RPMI8226 (cell line): ENCODE measurements at places on chromosomes 5 and 9.
A peak's percentile ranks its signal among the peaks of the same experiment; 100 is the strongest.

DNA sequence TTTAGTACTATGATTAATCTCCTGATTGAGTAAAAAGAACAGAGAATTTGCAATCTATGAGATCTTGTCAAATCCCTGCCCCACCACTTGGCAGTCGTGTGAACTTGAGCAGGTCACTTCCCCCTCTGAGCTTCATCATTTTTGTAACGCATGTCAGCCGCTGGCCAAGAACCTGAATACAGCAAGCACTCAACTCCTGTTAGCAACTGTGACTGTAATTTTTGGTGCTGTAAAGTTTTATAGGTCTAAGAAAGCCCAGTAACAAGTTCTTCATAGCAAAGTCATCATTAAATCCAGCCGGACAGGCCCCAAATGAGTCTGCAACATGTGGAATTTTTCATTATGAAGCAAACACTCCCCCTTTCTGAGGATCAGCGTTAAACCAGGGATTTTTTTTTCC lies 49.4 kb downstream of the DRD1 start:
- no peak for DNase-seq

GRCh38 chr5:113336975-113337374 lies 97.8 kb downstream of the TSSK1B start:
- peak; percentile 61 for DNase-seq

GRCh38 chr9:80074439-80074838 lies 502.7 kb downstream of the TLE4 start:
- DNase-seq, result no peak

GRCh38 chr9:113274474-113275156 lies 757 bp downstream of the CDC26 start:
- DNase-seq, result peak; percentile 57

DNA sequence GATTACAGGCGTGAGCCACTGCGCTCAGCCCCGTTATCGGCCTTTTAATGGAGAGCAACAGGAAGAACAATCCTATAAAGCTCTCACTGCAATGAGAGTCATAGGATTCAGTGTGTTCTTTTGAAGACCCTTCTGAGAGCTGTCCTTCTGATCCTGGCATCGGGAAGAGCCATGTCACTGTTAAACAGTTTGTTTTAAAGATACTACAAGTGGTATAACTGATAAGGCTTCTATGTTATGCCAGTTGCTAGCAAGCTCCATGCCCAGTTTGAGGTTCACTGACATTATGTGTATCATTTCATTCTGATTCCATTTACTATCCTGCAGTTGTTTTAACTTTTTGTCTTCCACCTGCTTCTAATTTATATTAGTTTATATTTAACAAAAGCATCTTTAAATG lies 55.8 kb downstream of the GNAQ start:
- DNase-seq, result no peak

- DNase-seq, result no peak
These were observed 84.4 kb downstream of the ZSWIM6 start for GRCh38 chr5:61416420-61416819.

DNA sequence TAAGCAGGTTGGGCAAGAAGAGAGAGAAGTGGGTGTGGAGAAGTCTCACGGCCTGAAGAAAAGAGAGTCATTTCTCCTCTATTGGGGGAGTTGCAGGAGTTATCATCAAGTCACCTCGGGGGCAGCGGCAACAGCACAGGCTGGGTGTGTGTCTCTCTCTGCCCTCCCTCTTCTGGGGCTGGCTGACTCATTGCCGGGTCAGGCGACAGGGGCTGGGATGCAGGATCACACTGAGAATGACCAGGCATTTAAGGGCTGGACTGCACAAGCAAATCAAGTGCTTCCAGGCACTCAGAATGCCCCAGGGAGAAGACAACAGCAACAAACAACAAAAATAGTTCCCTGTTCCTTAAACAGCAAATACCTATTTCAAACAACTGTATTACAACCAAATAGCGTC lies 6.3 kb upstream of the EQTN start:
- DNase-seq, result no peak

DNA sequence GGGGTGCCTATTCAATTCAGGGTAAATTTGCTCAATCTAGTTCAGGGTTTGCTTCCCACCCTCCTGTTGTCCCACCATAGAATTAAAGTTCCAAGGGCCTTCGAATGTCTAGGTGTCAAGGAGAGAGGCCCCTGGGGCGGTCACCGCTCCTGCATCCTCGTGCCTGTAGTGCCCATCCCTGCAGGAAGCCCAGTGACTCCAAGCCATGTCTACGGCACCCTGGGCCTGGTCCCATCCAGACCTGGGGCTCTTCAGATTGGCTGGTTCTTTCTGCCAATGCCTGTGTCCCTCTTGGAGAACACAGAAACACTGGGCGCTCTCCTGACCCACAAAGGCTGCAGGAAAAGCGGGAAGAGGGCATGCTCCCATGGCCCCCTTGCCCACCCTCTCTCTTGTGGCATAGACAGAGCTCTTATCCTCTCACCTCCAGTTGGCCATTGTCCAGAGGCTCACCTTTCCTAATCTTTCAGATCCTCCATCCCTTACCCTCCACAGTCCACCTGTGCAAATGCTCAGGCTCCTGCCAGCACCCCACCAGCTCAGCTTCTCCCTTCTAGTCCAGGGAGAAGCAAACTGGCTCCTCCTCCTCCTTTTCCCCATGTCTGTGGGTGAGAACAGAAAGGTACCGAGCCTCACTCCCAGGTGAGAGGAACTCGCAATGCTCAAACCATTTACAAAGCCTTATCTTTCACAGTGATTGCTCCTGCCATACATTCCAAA lies 253.0 kb upstream of the IRX2 start:
- DNase-seq, result no peak

DNA sequence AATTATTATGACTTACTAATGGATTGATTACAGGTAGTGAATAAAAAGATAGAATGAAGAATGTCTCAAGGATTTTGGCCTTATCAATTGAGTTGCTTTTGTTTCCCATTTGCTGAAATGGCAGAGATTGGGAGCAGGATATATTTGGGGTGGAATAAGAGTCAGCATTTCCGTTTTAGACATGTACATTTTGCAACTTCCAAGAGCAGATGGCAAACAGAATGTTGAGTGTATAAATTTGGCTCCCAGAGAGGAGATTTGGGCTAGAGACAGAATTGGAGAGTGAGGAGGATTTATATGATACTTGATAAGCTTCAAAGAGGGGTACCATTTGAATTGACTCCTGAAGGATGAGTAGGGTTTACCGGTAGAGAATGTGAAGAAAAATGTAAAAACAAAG lies 437.9 kb upstream of the PAPPA start:
- no peak for DNase-seq

GRCh38 chr5:174655351-174655750 lies 69.0 kb upstream of the MSX2 start:
- no peak for DNase-seq

- DNase-seq, result no peak
These were observed 23.2 kb upstream of the GOLGA1 start for GRCh38 chr9:124964056-124964455.

DNA sequence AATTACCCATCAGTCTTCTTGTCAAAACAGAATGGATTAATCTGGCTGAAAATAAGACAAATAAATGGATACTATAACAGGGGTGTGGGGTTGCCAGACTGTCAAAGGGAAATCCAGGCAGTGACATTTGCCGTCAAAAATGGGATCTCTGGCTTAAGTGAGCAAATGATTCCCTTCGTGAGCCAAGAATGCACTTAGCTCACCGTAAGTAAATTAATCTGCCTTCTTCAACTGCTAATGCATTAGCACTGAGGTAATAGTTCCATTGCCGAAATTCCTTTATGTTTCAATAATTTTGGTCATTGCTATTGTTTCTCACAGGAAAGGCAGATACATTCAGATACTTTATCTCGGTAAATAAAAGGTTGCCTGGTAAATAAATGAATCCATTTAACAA lies 377.8 kb downstream of the KIAA0825 start:
- DNase-seq, result no peak

DNA sequence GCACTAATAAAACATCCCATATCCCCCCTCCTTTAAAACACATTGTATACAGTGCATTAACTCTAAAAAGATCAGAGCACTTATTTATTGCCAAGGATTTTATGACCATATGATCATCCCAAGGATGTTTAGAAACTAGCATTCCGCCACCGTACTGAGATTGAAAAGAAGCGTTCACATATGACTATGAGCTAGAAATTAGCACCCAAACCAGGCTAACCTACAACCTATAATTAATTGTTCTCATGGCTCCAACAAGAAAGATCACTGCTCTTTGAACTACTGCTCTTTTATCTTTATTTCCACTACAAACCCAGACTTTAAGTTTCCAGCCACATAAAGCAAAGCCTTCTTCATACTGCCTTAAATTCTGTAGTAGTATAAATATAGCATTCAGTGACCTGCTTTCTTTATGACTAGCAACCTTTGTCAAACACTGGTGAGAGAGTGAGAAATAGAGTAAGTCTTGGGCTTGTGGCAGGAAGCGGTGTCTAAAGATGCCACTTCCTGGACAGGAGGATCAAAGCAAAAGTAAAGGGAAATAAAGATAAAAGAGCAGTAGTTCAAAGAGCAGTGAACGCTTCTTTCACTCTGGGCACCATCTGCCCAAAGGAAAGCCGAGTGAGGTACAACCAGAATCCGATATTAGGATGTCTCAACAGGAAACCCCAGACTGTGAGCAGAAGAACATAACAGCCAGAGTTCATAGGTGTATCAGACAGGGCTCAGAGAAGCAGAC lies 151.1 kb upstream of the ERCC6L2 start:
- DNase-seq, result no peak

GRCh38 chr5:74499256-74500050 lies 141.1 kb downstream of the ENC1 start:
- DNase-seq, result no peak

DNA sequence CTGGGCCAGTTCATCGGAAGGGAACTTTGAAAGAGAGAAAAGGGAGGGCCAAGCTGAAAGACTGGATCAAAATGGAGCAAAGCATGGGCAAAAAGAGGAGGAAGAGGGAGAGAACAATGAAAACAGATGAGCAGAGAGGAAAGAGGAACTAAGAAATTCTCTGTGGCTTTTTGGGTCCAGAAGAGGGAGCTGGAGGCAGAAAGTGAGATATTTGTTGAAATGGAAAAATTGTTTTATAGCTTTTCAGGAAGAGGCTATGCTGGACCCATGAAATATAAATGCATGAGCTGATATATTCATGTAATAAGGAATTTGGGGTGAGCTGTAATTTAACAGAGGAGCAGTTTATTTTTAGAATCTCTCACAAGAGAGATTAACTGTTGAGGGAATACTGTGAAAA lies 457.3 kb downstream of the DMAC1 start:
- DNase-seq, result peak; percentile 9

DNA sequence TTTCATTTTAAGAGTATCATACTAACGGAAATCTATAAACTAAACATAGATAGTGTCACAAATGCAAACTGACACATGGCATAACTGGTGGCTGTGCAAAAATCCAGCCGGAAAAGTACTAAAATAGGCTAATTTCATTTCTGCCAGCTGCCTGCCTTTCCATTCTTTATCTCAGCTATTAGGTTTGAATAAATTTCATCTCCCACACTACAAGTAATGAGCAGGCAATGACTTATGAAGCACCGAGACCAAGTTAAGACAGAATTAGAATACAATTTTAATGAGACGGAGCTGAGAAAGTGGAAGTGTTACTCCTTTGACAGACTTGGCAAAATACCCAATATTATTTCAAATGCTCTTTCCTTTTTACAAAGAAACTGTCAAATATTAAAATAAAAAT lies 258.8 kb upstream of the ZNF608 start:
- DNase-seq, result no peak

- no peak for DNase-seq
These were observed 313.5 kb downstream of the AGTPBP1 start for GRCh38 chr9:85428230-85428629.

- DNase-seq, result no peak
These were observed 14.4 kb upstream of the PAIP1 start for GRCh38 chr5:43571237-43571636.

- DNase-seq, result no peak
These were observed 77.6 kb upstream of the SAP30L start for GRCh38 chr5:154368041-154368800.

DNA sequence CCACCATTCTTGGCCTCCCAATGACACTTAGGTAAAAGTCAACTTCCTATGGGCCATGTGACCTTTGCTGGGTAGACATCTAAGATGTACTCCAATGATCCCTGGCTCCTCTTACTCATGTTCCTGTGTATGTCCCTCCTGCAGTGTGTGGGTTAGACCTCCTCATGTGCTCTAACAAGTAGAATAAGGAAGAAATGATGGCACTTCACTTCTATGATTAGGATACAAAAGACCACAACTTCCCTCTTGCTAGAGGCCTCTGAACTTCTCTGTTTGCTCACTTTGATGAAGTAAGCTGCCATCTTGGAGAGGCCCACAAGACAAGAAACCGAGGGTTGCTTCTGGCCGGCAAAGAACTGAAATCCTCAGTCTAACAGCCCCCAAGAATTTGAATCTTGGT lies 131.8 kb downstream of the TAF11L14 start:
- no peak for DNase-seq

DNA sequence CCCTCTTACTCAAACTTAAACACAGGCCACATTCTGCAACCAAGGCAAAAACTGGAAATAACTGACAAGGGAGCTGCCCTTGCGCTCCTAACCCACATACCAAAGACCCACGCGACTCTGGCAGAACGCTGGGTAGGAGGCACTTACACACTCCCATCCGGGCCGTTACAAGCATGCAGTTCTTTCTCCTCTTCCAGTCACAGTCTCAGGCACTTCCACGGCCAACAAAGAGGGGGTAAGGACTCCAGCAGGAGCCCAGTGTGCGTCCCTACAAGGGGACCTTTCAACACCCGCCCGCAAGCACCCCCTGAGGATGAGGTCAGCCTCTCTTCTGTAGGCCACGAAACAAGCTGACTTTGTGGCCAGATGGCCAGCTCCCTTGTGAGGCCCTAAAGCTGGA lies 57.4 kb downstream of the SERINC5 start:
- DNase-seq, result no peak

GRCh38 chr9:77531400-77531799 lies 116.7 kb downstream of the GNA14 start:
- no peak for DNase-seq

- peak; percentile 80 for DNase-seq
These were observed 83.2 kb downstream of the AK8 start for GRCh38 chr9:132794730-132795380.

- no peak for DNase-seq
These were observed 661.7 kb downstream of the KCTD16 start for GRCh38 chr5:144832416-144832815.

DNA sequence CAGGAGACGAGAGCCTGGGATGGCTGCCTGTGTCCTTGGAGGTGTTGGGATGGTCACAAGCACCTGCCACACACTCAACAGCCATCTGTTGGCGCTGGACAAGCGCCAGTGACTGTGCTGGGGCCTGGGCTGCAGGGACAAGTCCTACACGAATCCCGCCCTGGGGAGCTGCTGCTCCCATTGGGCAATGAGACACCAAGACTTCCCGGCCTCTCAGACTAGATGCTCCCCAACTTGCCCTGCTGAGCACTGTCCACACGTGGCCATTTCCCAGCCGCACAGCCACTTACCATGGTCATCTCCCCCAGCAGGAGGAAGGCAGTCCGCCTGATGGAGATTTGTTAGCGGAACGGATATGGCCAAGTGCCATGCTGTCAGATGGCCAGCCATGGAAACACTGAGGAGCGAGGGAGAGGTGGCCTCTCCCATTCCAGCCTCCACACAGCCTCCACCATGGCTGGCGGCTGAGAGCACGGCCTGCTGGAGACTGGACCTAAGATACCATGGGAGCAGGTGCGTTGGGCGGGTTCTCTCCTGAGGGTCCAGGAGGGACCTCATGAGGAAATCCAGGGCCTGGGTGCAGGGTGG lies 43.9 kb downstream of the PRRT1B start:
- DNase-seq, result no peak

GRCh38 chr5:2538169-2538568 lies 213.3 kb downstream of the IRX2 start:
- DNase-seq, result no peak
